Thyroid gland (tissue), 4 donors: ENCODE measurements at places on chromosomes 1 and 21. TPM values are rescaled to one million over a fixed set of nuclear protein-coding genes. Genes with fewer than 3 reads are reported as not detected.

- no peak overlapping the region for H3K27ac ChIP-seq
- peaks cover 22% of the 10 kb centered on the region for H3K4me1 ChIP-seq
- no peaks in the 10 kb centered on the region for H3K36me3 ChIP-seq
- H3K4me3 ChIP-seq: no peak overlapping the region
- peak; percentile 32 for DNase-seq
- no peaks in the 10 kb centered on the region for H3K27me3 ChIP-seq
Observed at GRCh38 chr1:8671306-8671917, 146.0 kb downstream of the RERE start.

GRCh38 chr1:178457651-178458050 is 39.1 kb downstream of the CLEC20A start:
- H3K27me3 ChIP-seq: no peaks in the 10 kb centered on the region
- no peak overlapping the region for H3K27ac ChIP-seq
- H3K36me3 ChIP-seq: no peaks in the 10 kb centered on the region
- H3K4me1 ChIP-seq: no peaks in the 10 kb centered on the region
- no peak for DNase-seq

GRCh38 chr1:59116920-59117542 is 179.9 kb upstream of the FGGY start:
- H3K27me3 ChIP-seq: no peaks in the 10 kb centered on the region
- DNase-seq: no peak
- H3K36me3 ChIP-seq: no peaks in the 10 kb centered on the region
- no peak overlapping the region for H3K4me3 ChIP-seq
- no peaks in the 10 kb centered on the region for H3K4me1 ChIP-seq
- H3K27ac ChIP-seq: no peak overlapping the region

DNA sequence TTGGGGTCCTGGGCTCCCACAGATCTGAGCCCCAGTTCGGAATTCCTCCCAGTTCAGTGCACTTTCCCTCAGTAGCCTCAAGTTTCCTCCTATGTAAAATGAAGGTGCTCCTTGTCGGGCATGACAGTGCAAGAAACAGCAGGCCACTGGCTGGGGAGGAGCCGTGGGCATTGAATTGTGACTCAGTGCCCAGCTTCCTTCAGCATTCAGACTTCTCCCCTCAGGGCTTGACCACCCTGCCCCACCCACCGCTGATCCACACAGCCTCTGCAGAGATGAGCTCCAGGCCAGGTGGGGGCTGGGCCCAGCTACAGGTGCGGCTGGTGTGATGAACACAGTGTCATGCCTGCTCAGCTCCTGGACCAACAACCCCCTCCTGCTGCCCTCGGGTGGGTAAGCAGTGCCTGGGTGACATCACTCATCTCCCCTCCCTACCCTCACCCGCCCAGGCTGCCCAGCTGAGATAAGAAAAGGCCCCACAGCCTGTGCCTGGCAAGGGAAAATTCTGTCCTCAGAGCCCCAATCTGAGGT is 4.9 kb downstream of the MOB3C start:
- no peak overlapping the region for H3K4me3 ChIP-seq
- H3K36me3 ChIP-seq: no peaks in the 10 kb centered on the region
- DNase-seq: peak; percentile 23
- peaks cover 34% of the 10 kb centered on the region for H3K4me1 ChIP-seq

DNA sequence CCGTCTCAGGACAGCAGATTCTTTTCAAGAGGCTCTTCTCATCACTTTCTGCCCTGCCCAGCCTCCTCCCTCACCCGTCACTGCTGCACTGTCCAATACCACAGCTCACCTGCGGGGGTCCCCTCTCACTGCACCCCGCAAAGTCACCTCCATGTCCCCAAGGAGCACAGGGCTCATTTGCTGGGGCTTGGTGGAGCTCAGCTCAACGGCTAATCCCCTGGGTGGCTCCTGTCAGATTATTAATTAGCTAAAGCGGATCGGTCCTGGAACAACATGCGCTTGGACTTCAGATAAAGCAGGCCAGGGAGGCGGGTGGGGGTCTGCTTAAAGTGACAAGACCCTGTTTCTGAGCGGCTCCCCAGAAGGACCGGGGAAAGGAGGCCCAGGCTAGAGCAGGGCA is 43.1 kb downstream of the CASZ1 start:
- H3K27ac ChIP-seq: no peak overlapping the region
- DNase-seq: no peak
- no peaks in the 10 kb centered on the region for H3K27me3 ChIP-seq
- no peaks in the 10 kb centered on the region for H3K36me3 ChIP-seq

DNA sequence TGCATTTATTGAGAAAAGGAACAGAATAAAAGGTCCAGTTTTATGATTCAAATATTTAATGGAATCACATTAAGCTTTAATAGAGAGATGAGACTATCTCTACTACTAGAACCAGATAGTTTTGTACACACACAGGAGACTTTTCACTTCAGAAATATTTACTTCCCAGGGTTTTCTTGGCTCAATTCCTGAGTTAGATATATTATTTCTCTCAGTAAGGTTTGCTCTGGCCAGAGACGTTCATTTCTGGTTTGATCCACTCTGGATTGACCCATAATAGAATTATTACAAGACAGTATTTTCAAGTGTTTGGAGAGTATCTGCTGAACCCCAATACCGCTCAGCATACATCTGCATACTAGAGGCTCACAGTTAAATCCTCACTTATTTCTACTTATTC is 1.3 kb upstream of the RCOR3 start:
- no peaks in the 10 kb centered on the region for H3K36me3 ChIP-seq
- H3K27ac ChIP-seq: peak overlapping the region; percentile 98
- no peaks in the 10 kb centered on the region for H3K27me3 ChIP-seq
- H3K4me1 ChIP-seq: peaks cover 19% of the 10 kb centered on the region
- peak overlapping the region; percentile 98 for H3K4me3 ChIP-seq

DNA sequence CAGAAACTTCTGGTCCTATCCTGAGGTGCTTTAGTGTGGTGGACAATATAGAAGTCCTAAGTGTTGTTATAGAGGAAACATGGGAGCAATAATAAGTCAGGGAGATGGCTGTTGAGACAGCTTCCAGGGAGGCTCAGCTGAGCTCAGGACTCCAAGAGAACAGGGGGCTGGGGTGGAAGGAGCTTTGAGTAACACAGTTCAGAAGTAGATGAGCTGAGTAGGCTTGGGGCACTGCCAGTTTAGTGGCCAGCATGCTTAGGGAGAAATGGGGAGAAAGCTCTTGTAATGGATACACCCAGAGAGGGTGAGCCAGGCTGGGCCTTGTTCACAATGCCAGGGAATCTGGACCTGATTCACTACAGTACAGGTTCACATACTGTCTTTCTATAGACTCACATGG is 201.6 kb downstream of the DAB1 start:
- no peaks in the 10 kb centered on the region for H3K36me3 ChIP-seq
- H3K4me3 ChIP-seq: no peak overlapping the region
- H3K27ac ChIP-seq: no peak overlapping the region
- H3K27me3 ChIP-seq: no peaks in the 10 kb centered on the region
- no peaks in the 10 kb centered on the region for H3K4me1 ChIP-seq

GRCh38 chr1:205792961-205793673 is 17.8 kb upstream of the RAB29 start:
- H3K4me3 ChIP-seq: no peak overlapping the region
- peaks cover 72% of the 10 kb centered on the region for H3K36me3 ChIP-seq
- no peaks in the 10 kb centered on the region for H3K27me3 ChIP-seq
- DNase-seq: no peak
- no peak overlapping the region for H3K27ac ChIP-seq

GRCh38 chr1:30413606-30414005 is 309.8 kb downstream of the MATN1 start:
- no peaks in the 10 kb centered on the region for H3K27me3 ChIP-seq
- no peaks in the 10 kb centered on the region for H3K36me3 ChIP-seq
- H3K4me3 ChIP-seq: no peak overlapping the region
- H3K4me1 ChIP-seq: no peaks in the 10 kb centered on the region
- no peak for DNase-seq

DNA sequence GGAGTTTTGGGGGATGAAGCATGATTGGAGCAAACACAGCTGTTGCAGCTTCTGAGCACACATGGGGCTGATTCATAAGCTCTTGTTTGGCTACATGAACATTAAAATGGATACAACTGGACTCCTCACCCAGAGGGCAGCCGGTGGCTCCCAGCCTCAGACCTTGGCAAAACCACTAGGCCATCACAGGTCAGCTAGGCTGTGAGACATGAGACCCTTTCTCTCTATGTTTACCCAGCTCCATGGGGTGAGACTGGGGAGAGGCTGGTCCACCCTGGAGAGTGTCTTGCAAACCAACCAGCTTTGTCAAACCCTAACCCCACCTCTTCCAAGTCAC is 388.7 kb downstream of the PTPRU start:
- no peak for DNase-seq
- no peaks in the 10 kb centered on the region for H3K27me3 ChIP-seq
- H3K4me3 ChIP-seq: no peak overlapping the region
- H3K4me1 ChIP-seq: no peaks in the 10 kb centered on the region
- no peaks in the 10 kb centered on the region for H3K36me3 ChIP-seq
- no peak overlapping the region for H3K27ac ChIP-seq

GRCh38 chr1:199913318-199913717 is 114.2 kb upstream of the NR5A2 start:
- no peak overlapping the region for H3K27ac ChIP-seq
- no peaks in the 10 kb centered on the region for H3K27me3 ChIP-seq
- no peaks in the 10 kb centered on the region for H3K36me3 ChIP-seq
- DNase-seq: no peak
- H3K4me3 ChIP-seq: no peak overlapping the region

GRCh38 chr1:3978196-3978989 is 78.3 kb upstream of the C1orf174 start:
- DNase-seq: no peak
- H3K27ac ChIP-seq: no peak overlapping the region
- H3K27me3 ChIP-seq: no peaks in the 10 kb centered on the region

Gene SPRR4
- not detected for total RNA-seq

Gene MFSD2A
- total RNA-seq: 23.9 TPM

Gene GAS5
- total RNA-seq: 162 TPM

Gene NVL
- total RNA-seq: 22.5 TPM

Gene GJC2
- 4.7 TPM for total RNA-seq

Gene TXNDC12
- total RNA-seq: 54.6 TPM
